ENCODE measurements at places on chromosomes 3 and 15.

DNA sequence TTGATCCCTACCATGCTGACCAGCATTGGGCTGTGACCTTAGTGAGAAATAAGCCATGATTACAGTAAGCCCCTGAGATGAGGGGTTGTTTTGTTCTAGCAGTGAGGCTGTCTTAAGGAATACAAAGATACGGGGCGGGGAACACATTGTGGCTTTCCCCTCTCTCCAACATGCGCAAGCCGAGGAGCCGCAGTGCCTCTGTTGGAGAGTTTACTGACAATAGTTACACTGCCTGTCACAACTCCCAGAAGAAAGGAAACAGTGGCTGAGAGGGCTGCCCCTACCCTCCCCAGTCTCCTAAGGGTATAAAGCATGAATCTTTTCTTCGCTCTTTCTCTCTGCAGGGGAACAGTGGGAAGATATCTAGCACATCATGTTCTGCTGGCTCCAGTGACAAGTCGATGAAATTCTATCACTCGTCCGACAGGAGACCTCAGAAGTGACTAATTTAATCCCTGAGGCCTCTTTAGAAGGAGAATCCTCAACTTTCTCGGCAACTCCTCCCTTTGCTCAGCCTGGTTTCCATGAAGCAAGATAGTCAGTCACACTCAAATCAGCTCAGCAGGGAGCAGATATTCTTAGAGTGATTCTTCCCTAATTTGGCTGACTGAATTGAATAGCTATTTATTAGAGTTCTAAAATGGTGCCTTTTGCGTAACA, 409.0 kb upstream of the PROK2 start:
- DNase-seq, result no peak

- DNase-seq, result no peak
Measured at GRCh38 chr3:131236421-131236820, 145.2 kb upstream of the NUDT16 start.

- no peak for DNase-seq
Measured at GRCh38 chr15:37733628-37734027, 200.8 kb upstream of the TMCO5A start.

DNA sequence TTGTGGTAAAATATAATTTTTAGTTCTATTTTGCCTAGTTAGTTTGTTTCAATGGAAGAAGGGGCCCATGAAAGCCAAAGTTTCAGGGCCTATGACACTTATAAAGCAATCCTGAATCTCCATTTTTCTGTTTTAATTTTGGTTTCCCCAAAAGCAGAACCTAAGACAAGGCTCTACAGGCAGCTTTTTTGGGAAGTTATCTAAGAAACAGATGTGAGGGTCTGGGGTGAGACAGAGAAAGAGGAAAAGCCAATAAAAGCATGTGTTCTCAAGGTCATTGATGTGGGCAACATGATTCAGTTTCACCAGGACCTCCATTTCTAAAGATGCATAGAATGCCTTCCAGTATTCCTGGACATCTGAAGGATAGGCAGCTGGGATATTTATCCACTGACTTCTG, 598.5 kb downstream of the PDCD6IP start:
- DNase-seq, result no peak

DNA sequence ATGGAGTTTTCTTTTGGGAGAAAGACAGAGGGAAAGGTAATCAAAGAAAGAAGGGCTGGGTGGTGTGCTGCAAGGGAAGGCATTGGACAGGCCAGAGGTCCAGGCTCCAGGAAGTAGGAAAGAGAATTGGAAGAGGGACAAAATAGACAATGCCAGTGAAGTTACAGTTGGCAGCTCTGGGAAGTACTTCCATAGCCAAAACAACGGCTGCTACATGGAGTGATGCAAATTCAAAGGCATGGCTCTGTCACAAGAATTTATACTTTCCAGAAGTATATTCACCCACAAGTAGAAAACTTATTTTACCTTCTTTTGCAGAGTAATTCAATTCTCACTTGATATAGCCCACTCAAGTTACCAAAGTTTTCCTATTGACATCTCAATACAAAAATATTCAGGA, 191.5 kb downstream of the TNIK start:
- no peak for DNase-seq

GRCh38 chr15:78242128-78242527, 7.8 kb upstream of the ACSBG1 start:
- DNase-seq, result no peak

- DNase-seq, result no peak
Measured at GRCh38 chr3:66922058-66922457, 76.0 kb upstream of the KBTBD8 start.

DNA sequence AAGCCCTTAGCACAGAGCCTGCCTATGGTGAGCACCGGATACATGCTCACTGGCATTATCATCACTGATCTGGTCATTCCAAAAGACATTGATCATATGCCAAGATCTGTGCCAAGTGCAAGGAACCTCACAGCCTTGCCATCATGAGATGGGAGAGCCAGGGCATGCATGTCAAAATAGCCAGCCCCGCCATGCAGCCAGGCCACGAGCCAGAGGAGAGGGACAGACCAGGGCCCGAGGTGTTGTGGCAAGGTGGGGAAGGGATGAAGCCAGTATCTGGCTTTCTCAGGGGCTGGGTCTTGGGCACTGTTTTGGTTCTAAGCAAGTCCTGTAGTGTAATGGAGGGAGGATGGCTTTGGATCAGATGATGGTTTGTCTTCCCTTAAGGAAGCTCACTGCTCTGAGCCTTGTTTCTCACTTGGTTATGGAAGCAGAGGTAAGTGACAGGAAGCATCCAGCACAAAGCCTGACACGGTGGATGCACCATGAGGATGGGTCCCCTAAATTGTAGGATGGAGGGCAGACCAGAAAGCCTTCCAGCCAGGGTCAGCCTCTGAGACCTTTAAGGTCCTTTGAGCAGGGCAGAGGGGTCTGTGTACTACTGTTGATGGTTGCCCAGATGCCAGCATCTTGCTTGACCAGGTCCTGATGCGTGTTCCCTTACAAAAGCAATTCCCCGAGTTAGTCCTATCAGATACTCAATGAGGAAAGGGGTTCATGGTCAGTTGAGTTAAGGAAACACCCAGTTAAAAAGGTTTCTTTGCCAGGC, 247.7 kb upstream of the TLE3 start:
- no peak for DNase-seq

DNA sequence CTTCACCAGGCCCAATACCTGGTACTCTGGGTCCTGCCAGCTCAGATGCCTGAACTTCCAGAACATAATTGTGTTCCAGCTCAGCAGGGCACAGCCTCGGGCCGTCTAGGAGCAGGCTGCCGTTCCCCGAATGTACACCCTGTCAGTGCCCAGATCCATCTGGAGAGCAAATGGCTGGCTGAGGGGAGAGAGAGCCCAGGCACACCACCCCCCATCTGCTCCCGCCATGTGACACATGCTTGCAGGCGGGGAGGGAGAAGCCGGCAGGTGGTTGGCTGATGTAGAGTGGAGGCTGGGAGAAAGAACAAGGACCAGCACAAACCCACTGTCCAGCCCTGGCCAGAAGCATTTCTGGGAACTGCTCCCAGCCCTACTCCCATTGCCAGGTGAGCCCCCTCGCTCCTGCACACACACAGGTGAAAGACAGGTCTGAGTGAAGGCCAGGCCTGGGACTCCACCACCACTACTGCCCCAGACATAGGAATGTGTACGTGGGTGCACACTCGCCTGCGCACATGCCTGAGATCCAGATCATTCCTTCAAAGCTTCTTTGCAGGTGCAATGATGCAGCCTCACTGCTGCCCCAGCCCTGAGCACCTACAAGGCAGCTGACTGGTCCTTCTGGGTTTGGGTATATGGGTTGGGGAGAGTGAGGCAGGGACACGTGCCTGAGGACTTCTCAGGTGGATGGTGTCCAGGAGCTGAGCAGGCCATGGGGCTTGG, 53.5 kb downstream of the SEMA5B start:
- no peak for DNase-seq

DNA sequence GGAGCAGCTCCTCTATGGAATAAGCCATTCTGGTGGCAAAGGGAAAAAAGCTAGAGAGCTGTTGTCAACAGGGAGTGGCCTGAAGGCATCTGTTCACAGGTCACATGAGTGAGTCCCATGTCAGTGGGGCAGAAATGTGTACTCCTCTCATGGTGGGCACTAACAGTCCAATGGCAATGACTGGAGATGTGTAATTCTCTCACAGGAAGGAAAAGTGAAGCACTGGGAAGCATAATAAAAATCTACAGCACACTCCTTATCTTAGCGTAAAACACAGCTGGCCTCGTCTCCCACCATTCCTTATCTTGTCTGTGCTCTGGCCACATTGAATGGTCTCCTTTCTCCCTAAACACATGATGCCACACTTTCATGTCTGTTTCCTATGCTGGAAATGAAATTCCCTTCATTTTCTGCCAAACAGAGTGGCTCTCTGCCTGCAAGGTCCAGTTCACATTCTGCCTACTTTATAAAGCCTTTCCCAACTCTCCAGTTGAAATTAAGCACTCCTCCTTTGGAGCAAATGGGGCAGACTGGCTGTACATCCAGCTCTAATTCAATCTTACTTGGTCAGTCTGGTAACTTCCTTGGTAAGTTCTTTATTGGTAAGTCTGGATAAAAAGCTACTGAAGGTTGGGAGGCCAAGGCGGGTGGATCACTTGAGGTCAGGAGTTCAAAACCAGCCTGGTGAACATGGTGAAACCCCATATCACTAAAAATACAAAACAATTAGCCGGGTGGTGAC, 139.8 kb downstream of the RPL22L1 start:
- DNase-seq, result no peak

DNA sequence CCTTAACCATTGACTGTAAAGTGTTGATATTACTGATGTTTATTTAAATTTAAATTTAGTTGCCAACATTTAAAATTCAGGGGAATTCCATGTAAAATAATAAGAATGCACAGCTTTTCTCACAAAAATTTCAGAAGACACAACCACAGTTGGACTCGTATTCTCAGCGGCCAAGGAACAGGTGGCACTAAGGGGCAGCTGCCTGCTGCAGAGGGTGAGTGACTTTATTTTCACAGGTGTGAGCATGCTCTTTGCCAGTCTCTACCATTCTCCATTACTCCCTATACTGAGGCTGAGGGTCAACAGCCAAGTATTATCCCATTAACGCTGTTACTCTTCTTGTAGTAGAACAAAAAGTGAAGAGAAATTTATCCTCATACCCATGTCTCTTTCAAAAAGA, 92.1 kb upstream of the GADL1 start:
- no peak for DNase-seq

DNA sequence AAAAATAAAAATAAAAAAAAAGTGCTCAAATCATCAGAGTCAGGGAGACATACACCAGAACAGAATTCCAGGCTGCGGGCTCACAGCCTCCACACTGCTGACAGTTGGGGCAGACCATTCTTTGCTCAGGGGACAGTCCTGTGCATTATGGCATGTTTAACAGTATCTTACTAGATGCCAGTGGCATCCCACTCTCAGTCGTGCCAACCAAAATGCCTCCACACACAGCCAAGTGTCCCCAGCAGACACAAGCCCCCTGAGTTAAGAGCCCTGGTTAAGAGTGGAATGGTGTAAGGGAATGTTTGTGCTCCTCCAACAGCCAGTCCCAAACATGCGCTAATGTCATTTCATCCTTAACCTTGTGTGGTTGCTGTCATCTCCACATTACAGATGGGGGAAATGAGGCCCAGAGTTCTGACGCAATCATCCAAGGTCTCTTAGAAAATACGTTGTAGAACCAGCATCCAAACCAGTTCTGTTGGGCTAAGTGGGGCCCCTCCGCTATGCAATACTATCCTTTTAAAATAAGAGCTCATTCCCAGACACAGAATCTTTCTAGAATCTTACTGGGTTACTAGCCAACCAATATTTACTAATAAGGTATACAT, 26.0 kb downstream of the CFAP92 start:
- no peak for DNase-seq

DNA sequence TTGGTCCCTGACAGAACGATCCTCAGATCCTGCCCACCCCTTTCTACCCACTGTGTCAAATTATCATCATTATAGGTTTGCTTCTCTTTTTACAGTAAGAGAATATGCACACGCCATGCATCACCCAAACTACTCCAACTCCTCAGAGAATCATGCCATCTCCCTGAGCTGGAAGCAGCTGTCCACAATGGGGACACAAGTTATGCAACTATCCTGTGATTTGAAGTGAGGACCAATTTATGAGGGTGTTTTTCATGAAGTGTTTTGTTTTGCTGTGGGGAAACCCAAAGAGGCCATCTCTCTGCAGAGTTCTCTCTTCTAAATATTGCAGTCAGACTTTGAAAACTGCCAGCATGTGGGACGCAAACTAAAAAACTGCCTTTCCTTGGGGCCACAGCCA, 35.8 kb upstream of the TNFSF10 start:
- DNase-seq, result peak; percentile 95

DNA sequence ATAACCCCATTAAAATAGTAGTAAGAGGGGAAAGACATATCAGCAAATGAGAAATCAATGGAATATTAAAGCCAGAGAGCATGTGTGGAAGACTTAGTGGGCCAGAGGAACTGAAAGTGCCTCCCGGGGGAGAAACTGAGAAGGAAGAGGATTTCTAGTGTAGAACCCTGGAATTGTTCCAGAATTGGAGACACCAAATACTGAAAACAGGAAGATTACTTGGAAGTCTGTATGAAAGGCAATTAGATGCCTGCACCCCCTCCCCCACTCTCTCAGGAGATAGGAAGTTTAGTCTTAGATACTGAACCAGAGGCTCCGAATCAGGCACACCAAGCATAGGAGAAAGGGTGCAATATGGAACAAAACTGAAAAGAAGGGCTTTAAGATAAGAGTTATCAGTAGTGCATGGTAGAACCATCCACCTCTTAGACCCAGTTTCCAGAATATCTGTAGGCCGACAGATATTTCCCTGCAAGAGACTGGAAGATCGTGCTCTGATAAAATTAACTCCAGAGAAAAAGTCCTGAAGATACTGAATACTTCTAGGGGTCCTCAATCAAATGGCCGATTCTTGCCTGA, 32.4 kb downstream of the KLHL18 start:
- no peak for DNase-seq

DNA sequence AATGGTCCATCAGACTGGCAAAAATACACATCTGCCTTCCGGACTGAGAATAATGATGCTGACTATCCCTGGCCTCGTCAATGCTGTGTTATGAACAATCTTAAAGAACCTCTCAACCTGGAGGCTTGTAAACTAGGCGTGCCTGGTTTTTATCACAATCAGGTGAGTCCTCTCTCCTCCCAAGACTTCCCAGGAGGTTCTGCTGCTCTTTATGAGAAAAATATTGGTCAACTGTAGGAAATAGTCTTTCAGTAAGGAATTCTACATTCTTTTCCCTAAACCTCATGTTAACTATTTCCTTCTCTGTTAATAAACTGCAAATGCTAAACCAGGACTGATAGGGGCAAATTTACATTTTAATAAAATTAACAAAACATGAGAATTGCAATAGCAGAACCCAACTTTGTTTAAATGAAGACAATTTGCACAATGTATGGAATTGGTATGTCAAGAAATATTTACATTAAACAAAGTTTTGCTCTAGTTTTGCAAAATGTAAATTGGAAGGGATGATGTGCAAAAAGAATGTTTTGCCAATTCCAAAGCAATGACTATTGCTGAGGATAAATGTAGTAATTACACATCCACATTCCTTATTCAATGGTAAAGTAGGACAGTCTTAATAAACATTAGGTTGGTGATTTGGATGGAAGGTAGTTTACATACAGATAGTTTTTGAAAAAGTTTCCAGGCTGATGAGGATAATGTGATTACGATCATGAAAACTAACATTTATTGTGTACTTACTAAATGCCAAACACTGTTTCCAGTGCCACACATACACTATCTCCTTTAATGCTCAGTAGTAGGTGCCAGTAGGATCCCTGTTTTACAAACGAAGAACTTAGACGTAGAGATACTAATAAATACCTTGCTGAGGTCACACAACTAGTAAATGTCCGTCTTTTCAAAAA, 21.1 kb downstream of the UPK1B start:
- no peak for DNase-seq

Measured in bone marrow (tissue), 2 donors.